Stimulated activated CD8-positive, alpha-beta memory T cell treated with anti-CD3 and anti-CD28 coated beads, Interleukin-15, amount 100 ng/mL, for 4 hours (primary cell): ENCODE measurements at places on chromosomes 7 and 10.

- DNase-seq, result no peak
Measured at GRCh38 chr7:46089281-46089680, 168.2 kb upstream of the IGFBP3 start.

- no peak for DNase-seq
Measured at GRCh38 chr7:46996972-46997371, 584.9 kb downstream of the TNS3 start.

DNA sequence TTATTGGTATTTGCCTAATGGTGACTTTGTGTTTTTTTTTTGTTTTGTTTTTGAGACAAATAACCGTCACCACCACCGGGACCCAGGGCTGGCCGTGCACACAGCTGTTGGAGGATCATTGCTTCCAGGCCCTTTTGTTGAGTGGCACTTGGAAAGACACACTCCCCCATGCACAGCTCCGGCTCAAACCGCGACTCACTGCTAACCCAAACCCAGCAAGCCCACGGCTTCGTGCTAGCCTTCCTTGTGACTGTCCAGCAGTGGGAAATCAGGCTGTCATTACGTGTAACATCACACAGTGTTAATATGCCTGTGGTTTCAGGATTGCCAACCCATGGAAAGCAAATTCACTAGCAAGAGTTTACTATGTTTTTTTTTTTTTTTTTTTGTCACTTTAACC, 17.4 kb downstream of the BNIP3 start:
- no peak for DNase-seq

- no peak for DNase-seq
Measured at GRCh38 chr7:118478236-118478635, 253.7 kb downstream of the ANKRD7 start.

- no peak for DNase-seq
Measured at GRCh38 chr7:2237109-2237602, 4.4 kb upstream of the MAD1L1 start.

GRCh38 chr7:39353615-39354376, 212.4 kb upstream of the YAE1 start:
- no peak for DNase-seq

DNA sequence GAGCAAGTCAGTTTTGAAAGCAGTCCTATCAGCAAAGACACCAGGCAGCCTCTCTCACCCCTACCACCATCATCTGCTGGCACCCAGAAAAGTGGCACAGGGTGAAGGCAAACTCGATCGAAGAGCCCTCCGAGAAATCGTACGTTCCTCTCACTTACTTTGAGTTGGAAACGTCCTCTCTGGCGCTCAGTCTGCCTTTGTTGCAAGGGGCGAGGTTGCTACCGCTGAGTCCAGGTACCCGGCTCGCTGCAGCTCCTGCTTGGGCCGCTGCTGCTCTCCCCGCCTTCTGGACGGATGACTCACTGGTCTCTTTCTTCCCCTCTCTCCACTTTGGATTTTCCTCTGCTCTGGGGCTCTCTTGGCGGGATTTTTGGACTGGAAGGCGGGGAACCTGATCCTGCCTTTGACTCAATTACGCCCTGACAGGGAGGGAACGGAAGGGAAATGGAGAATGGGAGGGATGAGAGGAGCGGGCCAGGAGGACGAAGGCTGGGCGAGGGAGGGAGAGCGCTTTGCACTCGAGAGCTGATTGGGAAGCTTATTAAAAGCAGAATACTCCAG, at the start of gene PTN:
TSS of gene PTN (minus strand) at position 453 of the 561 bp plus-strand sequence. CDS start 88,760 bp downstream, outside the sequence.
- DNase-seq, result no peak

GRCh38 chr7:96663871-96664445, 45.7 kb downstream of the SEM1 start:
- DNase-seq, result no peak

- no peak for DNase-seq
Measured at GRCh38 chr7:67760971-67761370, 764.3 kb downstream of the TYW1 start.

GRCh38 chr10:67257018-67257417, 331.2 kb downstream of the LRRTM3 start:
- no peak for DNase-seq

- DNase-seq, result no peak
Measured at GRCh38 chr10:5741276-5741675, 56.6 kb downstream of the TASOR2 start.
